Neural crest cell (in vitro differentiated cells): ENCODE measurements at places on chromosomes 6 and 20. TPM values are rescaled to one million over a fixed set of nuclear protein-coding genes. Genes with fewer than 3 reads are reported as not detected.

The KCNQ5 gene
- 1.2 and 1.5 TPM in 2 replicates for total RNA-seq

DNA sequence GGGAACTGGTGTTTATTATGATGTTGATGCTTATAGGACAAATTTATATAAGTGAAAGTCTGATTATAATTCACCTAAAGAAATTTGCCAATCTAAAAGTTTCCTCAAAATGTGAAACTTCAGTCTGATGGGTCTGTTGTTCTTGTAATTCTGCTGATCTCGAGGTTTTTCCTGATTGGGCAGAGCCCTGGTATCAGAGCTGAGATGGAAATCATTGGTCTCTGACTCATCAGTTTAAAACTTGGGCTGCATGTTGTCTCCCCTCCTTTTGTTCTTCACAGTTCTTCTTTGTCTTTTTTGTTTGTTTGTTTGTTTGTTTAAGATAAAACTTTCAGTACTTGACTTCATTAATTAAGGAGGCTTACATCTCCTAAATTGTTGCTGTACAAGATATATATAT is 5.9 kb downstream of the SMAP1 start:
- peaks cover 31% of the 10 kb centered on the region for H3K4me1 ChIP-seq
- H3K36me3 ChIP-seq = no peaks in the 10 kb centered on the region

GRCh38 chr20:33606118-33606771 is 55.9 kb upstream of the C20orf144 start:
- DNase-seq = no peak
- no peaks in the 10 kb centered on the region for H3K27me3 ChIP-seq
- H3K27ac ChIP-seq = no peak overlapping the region

- no peaks in the 10 kb centered on the region for H3K36me3 ChIP-seq
- peaks cover 3% of the 10 kb centered on the region for H3K4me1 ChIP-seq
- no peak overlapping the region for H3K27ac ChIP-seq
- no peaks in the 10 kb centered on the region for H3K27me3 ChIP-seq
- no peak for DNase-seq
These were observed 61.6 kb upstream of the ADGRG6 start for GRCh38 chr6:142240179-142240578.

DNA sequence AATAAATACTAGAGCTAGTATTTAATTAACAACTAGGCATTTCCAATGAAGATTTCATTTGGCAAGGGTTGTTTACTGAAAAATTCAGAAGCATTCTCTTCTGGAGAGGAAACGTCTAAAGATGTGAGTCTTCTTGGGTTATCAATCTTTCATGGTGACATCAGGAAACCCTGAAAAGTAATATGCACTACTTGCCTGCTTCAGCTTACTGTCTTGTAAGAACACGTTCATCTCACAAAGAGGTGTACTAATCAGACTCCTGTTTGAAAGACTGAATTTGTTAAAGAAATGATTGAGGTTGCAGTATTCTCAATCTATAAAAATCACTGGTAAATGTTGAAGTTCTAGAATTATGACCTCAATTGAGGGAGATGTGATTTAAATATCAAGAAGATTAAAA is 16.9 kb downstream of the PLEKHG1 start:
- peaks cover 22% of the 10 kb centered on the region for H3K4me1 ChIP-seq
- H3K36me3 ChIP-seq = no peaks in the 10 kb centered on the region
- H3K27me3 ChIP-seq = no peaks in the 10 kb centered on the region
- no peak for DNase-seq
- no peak overlapping the region for H3K4me3 ChIP-seq
- H3K27ac ChIP-seq = no peak overlapping the region
